ENCODE measurements at places on chromosomes 13 and 19.

GRCh38 chr19:40256512-40256911, 28.6 kb downstream of the AKT2 start:
- DNase-seq = no peak

DNA sequence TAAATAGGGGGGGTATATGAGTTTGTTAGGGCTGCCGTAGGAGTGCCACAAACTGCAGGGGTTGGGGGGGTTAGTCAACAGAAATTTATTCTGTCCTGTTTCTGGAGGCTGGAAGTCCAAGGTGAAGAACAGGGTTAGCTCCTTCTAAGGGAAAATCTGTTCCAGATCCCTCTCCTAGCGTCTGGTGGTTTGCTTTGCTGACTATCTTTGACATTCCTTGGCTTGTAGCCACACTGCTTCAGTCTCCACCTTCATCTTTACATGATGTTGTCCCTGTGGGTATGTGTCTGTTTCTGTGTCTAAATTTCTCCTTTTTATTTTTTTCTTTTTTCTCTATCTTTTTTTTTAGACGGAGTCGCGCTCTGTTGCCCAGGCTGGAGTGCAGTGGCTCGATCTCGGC, 8.1 kb upstream of the ICAM1 start:
- DNase-seq = no peak

DNA sequence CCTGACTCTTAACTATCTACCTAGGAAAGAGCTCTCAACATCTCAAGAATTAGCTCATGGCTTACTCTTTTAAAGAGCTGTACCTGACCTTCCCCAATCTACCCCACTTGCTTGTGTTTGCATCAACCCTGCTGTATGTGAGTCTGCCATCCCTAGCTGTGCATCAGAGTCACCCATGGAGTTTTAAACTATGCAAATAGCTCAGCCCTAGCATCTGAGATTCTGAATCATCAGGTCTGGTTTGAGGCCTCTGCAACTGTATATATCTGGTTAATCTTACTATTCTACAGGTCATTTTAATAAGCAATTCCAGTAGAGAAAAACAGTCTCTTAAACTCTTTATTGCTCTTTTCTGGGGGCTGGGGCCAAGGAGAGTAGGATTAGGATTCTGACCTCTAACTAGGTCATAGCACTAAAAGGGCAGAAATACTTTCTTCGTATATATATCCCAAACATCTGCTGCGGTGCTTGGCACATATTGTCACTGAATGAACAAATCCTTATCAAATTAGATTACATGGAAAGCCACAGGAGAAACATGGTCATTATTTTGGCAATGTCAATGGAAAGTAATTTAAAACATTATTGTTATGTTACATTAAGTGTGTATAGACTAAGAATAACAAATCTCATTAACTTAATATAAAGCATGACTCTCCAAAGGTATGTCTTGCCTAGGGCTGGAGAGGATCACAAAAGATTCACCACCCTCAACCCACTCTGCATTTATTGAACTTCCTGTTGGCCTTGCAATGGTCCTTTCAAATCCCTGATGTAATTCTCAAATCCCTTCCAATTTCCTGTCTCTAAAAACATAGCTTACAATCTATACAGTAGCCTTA, 232.2 kb downstream of the DACH1 start:
- DNase-seq = no peak

DNA sequence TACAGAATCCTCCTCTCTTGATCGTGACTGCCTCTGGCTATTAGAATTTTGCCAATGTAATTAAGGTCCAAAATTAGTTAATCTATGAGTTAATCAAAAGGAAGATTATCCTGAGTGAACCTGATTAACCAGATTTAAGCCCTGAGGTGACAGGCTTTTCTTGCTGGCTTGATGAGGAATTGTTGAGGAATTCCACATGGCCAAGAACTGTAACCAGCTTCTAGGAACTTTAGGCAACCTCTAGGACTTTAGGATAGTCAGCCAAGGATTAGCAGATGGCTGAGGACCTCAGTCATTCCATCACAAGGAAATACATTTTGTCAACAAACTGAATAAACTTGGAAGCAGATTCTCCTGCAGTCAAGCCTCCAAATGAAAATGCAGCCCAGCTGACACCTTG, 84.8 kb downstream of the STOML3 start:
- DNase-seq = no peak

- no peak for DNase-seq
Observed at GRCh38 chr13:90806016-90806615, 541.4 kb upstream of the MIR17HG start.

GRCh38 chr19:51122112-51122981, 2.4 kb upstream of the SIGLEC9 start:
- no peak for DNase-seq

DNA sequence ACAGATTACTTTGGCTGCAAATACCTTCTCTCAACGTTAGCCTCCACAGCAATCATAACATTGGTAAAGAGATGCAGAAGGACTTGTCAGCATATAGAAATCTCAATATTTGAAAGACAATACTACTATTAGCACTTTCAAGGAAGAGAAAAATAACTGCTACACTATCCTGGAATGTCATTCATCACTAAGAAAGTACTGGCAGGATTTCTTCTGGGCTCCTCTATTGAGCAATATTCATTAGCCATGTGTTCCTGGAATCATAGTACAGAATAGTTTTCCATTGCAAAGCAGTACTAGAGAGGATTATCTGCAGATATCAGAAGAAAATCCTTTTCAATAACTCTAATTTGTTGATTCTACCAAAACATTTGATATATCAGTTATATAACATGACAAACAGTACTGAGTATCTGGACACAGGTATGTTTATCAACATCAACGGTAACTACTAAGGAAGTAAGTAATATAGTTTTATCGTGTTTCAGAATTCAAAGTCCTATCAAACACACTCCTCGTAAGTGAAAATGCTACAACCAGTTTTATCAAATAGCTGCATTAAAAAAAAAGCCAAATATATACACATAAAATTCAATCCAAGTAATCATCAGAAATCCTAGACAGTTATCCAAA, 27.3 kb downstream of the INTS6 start:
- peak; percentile 40 for DNase-seq

DNA sequence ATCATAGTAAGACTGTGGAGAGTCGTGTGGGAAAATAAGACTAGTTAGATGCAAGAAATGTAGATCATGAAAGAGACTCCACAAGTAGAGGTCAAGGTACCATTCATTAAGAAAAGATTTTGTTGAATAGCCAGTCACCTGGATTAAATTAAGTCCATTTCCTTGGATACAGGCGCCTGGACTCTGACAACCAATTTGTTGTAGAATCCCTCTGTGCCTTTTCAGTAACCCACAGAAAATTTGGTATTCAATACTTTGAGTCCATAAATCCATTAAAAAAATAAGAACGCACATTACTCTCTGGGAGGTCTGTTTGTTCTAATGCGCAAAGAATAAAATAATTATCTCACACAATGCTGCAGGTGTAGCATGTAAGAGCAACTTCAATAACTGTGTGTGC, 469.4 kb downstream of the KLF12 start:
- DNase-seq = no peak
